ENCODE measurements at places on chromosomes 6 and 20. TPM values are rescaled to one million over a fixed set of nuclear protein-coding genes. Genes with fewer than 3 reads are reported as not detected.

GRCh38 chr20:58627212-58628072 is 23.6 kb upstream of the STX16 start:
- no peak for DNase-seq

- DNase-seq = no peak
These were observed 366.6 kb downstream of the PREX1 start for GRCh38 chr20:48461091-48461734.

GRCh38 chr6:57021086-57021720 is 25.3 kb upstream of the KIAA1586 start:
- DNase-seq = peak; percentile 8

DNA sequence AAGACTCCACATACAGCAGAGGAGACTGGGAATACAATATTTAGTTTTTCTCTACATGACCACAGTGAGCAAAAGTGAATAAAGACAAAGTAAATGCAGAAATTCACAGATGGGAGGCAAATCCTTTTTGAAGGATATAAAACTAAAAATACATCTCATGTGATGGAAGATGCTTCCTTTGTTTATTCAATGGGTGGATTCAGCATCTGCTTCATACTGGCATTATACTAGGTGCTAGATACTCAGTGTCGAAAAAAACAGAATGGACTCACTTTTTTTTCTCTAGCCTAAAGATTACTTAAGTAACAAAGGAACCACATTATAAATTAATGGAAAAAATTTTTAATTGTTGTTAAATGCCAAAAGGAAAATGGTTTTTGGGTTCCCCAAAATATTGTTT is 216.2 kb downstream of the TRDN start:
- DNase-seq = no peak

DNA sequence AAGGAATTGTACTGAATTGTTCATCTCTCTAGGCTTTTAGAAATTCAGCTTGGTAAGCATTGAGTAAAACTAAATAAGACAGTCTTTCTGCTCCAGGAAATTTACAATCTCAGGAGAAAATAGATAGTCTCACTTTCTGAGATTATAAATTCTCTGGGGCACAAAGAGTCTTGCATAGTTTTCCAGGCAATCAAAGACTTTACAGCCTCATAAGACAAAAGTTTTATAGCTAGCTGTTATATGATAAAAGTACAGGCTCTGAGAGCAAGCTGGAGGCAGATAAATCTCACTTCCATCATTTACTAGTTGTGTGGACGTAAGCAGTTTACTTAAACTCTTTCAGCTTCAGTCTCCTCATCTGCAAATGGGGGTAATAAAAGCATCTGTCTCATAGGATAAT is 11.4 kb downstream of the FRK start:
- DNase-seq = no peak

DNA sequence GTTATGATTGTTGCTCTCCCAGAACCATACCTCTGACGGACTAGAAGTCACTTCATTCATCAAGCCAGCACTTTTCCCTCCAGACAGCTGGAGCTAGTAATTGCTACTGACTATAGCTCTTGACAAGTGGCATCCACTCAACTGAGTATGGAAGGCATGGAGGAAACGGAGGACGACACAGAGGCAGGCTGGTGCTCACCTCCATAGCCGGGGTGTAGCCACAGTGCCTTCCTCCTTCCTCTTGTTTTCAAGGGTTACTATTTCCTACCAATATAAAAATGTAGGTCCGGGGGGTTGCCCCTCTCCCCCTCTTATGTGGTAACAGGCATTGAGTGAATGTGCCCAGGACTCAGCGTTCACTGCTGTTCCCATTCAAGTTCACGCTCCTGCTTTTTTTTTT is 23.5 kb upstream of the FOXC1 start:
- DNase-seq = no peak

- no peak for DNase-seq
These were observed 31.4 kb downstream of the FYN start for GRCh38 chr6:111841822-111842221.

Gene CNBD2
- 0.40 TPM for polyA plus RNA-seq

Gene PAK1IP1
- polyA plus RNA-seq = 17.3 TPM

Gene ETV7
- polyA plus RNA-seq = not detected

Gene NNAT
- polyA plus RNA-seq = 797 TPM

Gene C20orf141
- polyA plus RNA-seq = not detected

Gene TP53TG5
- polyA plus RNA-seq = 0.40 TPM

Gene PSORS1C2
- 0.85 TPM for polyA plus RNA-seq

Measured in muscle of arm (tissue), 14 donors.